NCI-H524 (cell line): ENCODE measurements at places on chromosomes 3 and 15.

- no peak for DNase-seq
Measured at GRCh38 chr3:23442598-23443383, 239.7 kb downstream of the UBE2E2 start.

- DNase-seq = no peak
Measured at GRCh38 chr3:23594066-23594465, 211.7 kb upstream of the UBE2E1 start.

- DNase-seq = peak; percentile 48
Measured at GRCh38 chr3:38137615-38138348, 679 bp upstream of the MYD88 start.

DNA sequence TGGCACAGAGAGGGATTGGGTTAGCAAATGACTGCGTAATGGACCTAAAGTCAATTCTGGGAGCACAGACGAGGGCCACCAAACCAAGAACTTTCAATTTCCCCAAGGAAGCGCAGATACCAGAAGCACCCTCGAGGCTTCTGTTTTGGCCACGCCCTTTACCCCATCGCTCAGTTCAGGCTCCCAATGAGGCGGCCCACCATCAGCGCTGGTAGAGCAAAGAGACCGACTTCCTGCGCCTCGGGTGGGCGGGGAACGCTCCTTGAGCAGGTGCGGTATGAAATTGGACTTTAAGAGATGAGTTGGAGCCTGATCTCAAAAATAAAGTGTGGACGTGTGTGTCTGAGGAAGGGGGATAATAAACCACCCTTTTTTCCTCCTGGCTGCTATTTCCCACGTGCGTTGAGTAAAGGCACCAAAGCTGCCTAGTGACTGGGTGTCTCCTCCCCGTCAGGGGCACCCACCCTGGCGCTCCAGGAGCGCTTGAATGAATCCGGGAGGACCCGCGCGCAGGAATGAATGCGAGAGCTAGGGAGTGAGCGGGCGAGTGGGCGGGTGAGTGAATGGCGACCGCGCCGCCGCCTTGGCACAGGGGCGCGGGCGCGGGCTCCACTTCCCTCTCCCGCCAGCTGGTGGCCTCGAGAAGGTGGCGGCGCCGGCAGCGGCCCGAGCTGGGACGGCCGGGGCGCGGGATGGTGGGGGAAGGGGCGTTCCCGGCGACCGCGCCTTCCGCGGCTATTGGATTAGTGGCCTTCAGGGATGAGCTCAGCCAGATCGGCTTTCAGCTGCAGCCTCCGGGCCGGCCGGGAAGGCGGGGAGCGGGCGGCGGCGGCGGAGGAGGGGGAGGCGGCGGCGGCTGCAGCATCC, at the start of gene SPSB4:
Gene SPSB4, plus strand, starts transcription at position 772 of the 867 bp plus-strand sequence. CDS start 14,758 bp downstream, outside the sequence.
- DNase-seq = peak; percentile 84

DNA sequence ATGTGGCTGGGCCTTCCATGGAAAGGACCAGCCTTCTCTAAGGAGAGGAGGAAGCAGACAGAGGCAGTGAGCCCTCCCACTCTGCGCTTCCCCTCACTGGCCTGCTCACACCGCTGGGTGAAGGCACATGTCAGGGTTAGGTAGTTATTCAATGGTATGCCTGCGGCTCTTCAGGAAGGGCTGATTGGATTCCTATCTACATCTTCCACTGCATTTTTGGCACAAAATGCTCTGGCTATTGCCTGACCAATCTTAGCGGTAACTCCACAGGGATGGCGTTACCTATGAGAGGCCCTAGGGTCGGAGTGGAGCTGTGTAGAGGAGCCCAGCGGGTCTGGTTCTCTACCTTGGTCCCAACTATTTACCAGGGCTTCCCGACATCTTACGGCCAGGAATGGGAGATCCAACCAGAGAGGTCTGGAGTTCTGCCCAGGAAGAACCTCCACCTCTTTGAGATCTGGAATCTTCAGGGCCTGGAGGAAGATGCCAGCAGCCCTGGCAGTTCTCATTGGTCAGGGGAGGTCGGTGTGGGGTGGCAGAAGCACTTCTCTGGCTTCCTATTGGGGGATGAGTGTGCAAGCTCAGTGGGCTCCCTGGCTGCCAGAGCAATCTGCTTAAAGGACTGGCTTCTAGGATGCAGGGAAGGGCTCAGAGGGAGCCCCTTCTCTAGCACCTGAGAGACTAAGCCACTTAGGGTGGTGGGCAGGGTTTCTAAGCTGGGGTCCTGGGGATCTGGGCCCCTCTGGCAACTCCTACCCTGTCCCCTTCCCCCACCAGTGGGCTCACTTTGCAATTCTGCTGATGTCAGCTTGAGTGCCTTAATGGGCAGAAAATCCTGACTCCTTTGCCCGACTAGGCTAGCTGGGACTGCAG, 24.3 kb downstream of the SNX33 start:
- DNase-seq = no peak
